ENCODE measurements at places on chromosomes 12 and 14.

DNA sequence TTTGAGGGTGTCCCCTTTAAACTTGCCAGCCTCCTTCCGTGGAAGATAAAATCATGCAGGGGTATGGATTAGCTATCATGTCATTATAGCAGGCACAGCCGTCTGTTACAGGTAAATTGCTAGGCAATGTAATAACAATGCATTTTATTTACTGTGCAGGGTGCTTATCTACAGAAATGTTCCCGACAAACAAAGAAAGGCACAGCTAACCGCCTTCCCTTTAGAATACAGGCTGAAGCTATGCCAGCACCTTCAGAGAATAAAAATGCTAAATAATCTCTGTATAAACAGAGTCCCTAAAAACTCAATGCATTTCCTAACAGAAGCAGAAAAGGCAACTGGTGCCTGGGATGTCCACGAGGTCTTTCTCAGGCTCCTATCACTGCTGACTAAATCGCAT, 239.2 kb downstream of the SPTSSA start:
- DNase-seq: no peak

GRCh38 chr14:104443391-104444158, 136.0 kb upstream of the C14orf180 start:
- no peak for DNase-seq

GRCh38 chr14:96064866-96065265, 25.7 kb downstream of the C14orf132 start:
- DNase-seq: no peak

DNA sequence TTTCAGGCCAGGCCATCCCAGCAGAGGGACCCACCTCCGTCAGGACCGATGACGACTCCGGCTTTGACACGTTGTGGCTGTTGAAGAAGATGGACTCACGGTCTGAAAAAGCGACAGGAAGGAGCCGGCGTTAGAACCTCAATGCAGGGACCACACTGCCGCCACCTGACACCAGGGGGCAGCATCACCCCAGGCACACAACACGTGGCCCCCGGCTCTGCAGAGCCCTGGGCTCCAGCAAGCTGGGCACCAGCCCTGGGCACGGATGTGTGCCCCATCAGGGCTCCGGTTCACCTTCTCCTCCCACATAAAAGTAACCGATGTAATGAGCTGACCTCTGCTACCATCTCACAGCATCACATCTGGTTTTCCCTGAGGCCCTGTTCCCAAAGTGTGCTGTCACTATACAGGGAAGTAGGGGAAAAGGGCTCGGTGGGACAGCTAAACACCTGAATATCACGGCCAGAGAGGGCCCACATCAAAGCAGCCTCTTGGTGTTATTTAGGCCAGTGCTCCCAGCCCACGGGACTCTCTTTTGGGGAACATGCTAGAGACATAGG, 29.0 kb downstream of the CHGA start:
- DNase-seq: peak; percentile 68

DNA sequence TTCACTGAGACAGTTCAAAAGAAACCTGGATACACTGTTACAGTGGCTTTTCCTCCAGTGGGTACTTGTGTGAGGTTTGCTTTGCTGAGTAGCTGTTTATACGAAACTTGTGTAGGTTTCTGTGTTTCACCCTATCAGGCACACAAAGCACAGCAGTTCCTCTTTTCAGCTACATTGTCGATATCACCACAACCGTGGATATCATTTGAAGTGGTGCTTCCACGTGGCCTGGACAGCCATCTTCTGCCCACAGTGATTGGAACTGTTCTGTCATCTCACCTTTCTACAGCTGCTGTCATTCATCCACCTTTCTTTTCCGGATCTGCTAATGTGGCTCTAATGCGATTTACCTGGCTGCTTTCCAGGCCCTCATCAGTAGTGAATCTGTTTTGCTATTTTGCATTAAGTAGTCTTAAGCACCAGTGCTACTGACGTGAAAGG, 368.8 kb downstream of the SYT1 start:
- DNase-seq: no peak

GRCh38 chr14:20696764-20697163, 8.2 kb downstream of the ANG start:
- no peak for DNase-seq

- no peak for DNase-seq
Observed at GRCh38 chr12:103586132-103586531, 941 bp upstream of the STAB2 start.

- DNase-seq: peak; percentile 80
Observed at GRCh38 chr12:115147916-115148315, 463.9 kb upstream of the TBX3 start.

GRCh38 chr14:102878174-102878969, 44.1 kb upstream of the AMN start:
- peak; percentile 15 for DNase-seq

GRCh38 chr12:48875944-48876515, 10.4 kb upstream of the RND1 start:
- no peak for DNase-seq

- DNase-seq: no peak
Observed at GRCh38 chr12:97745406-97746101, 282.9 kb downstream of the RMST start.

- no peak for DNase-seq
Observed at GRCh38 chr14:71549421-71550050, 382.7 kb upstream of the RGS6 start.

DNA sequence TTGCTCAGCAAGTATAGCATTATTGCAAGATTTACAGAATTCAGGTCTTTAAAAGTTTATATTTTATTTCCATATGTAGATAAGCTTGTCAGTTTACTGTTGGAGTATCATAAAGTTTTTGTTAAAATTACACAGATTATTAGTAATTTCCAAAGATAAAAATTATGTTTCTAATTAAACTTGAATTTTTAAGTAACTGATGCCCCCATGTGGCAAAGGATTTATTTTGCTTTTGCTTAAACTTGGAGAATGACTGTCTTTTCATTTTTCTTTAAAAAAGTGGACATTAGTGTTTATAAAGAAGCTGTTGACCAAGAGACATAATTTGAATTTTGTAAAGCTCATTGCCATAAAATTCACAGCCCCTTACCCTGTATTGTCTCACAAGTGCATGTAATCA, 45.8 kb downstream of the ETNK1 start:
- DNase-seq: peak; percentile 16

DNA sequence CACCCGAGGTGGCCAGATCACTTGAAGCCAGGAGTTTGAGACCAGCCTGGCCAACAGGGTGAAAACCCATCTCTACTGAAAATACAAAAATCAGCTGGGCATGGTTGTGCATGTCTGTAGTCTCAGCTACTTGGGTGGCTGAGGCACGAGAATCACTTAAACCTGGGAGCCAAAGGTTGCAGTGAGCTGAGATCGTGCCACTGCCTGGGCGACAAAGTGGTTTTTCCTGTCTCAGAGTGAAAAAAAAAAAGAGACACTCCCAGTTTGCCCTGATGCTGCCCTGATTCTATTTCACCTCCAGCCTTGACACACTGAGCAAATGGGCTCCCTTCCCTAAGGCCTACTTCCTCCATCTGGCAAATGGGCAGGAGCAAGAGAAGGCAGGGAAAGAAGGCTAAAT, 28.5 kb upstream of the PLEK2 start:
- DNase-seq: no peak

- DNase-seq: no peak
Observed at GRCh38 chr12:2409656-2410265, 357.0 kb downstream of the CACNA1C start.

All from EH (cell line).